Left kidney (tissue), 8 donors: ENCODE measurements at places on chromosomes 5 and 9. TPM values are rescaled to one million over a fixed set of nuclear protein-coding genes. Genes with fewer than 3 reads are reported as not detected.

DNA sequence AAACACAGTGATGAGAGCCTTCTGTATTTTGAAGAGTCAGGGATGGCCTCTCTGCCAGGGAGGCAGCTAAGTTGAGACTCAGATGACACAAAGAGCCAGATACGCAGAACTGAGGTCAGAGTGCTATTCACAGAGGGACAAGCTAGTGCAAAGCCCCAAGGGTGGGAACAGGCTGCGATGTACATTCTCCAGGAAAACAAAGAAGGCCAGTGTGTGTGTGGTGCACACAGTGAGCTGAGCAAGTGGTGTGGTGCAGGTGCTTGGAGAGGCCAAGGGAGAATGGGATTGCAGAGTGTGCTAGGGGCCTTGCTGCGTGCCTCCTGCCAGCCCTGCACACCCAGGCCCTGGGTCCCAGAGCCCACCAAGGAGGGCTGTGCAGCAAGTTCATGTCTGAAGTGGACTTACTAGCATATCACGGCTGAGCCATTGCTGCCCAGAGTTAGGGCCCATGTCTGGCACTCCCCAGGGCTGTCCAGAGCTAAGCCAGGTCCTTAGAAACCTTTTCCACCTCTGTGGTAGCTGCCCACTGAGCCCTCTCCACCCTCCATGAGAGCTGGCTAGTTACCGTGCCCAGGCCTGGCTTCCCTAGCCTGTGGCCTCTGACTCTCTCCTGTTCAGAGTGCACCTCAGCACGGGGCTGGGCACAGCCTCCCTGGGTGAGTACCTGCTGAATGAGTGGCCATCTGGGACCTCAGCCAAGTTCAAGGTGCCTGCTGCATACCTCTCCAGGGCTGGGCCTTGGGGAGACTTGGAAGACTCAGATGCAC is 9.3 kb downstream of the SLC25A48 start:
- DNase-seq, result no peak

GRCh38 chr5:127926974-127927373 is 156.6 kb upstream of the SLC12A2 start:
- DNase-seq, result no peak

- no peak for DNase-seq
Measured at GRCh38 chr9:92562461-92562967, 26.7 kb upstream of the ECM2 start.

DNA sequence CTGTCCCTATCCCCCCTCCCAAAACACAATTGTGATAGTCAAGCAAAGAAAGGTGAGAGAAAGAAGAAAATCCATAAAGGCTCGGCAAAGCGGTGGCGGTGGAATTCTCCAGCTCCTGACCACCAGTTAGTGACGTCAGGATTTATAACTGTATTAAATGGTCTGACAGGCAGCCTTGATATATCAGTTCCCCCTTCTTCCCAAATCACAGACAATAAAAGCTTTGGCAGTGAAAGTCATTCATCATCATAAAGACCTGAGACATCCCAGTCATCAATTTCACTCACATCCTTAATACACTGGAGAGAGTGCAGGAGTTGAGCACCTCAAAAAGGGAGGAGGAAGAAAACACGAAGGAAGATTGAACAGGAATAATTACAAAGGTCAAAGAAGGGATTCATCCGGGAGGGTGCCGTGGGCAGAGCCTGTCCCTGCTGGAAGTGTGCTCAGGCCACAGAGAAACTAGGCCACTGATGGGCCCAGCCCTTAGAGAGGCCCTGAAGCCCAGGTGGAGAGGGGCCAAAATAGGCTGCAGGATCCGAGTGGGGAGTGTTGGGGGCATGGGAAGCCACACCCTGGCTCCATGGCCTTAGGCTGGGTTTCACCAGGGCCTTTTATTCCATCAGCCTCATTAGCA is 131.9 kb downstream of the PAX5 start:
- no peak for DNase-seq

DNA sequence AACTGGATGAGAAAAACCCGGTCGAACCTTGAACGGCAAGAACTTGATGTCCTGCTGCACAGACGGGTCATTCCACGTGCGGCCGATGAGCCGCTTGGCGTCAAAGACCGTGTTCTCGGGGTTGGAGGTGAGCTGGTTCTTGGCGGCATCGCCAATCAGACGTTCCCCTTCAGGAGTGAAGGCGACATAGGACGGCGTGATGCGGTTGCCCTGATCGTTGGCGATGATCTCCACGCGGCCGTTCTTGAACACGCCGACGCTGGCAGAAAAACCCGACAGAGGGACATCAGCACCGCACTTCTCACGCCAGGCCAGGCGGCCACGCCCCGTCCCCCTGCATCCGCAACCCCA is 519 bp downstream of the HSPA5 start:
- peak; percentile 15 for DNase-seq

Gene HSPB3
- polyA plus RNA-seq, result not detected

Gene PCA3
- 0.96 TPM for polyA plus RNA-seq
